Vagina (tissue), 2 donors: ENCODE measurements at places on chromosomes 16 and 17.
A peak's percentile ranks its signal among the peaks of the same experiment; 100 is the strongest.

- no peak for DNase-seq
Observed at GRCh38 chr16:82684256-82684655, 57.5 kb downstream of the CDH13 start.

DNA sequence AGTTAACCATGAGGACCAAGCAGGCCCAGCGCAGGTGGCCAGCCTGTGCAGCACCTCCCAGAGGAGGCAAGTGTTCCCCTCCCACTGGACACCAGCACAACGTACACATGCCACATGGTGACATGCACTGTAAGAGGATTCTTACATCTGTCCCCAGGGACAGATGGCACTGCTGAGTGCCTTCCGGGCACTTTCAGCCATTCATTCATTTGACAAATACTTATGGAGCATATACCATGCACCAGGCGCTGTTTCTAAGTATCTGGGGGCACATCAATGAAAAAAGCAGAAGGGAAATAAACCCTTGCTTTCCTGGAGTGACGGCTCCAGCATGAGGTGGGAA lies 79.6 kb downstream of the GAS7 start:
- no peak for DNase-seq

- no peak for DNase-seq
Observed at GRCh38 chr16:30637944-30638343, 12.8 kb upstream of the PRR14 start.

- DNase-seq: peak; percentile 13
Observed at GRCh38 chr16:50836121-50836621, 94.3 kb downstream of the CYLD start.

GRCh38 chr17:81434072-81434471 lies 38.8 kb downstream of the BAHCC1 start:
- DNase-seq: no peak

GRCh38 chr16:50259334-50260205 lies 6.8 kb upstream of the ADCY7 start:
- DNase-seq: no peak

GRCh38 chr17:46991617-46992016 lies 12.6 kb upstream of the RPRML start:
- DNase-seq: no peak

DNA sequence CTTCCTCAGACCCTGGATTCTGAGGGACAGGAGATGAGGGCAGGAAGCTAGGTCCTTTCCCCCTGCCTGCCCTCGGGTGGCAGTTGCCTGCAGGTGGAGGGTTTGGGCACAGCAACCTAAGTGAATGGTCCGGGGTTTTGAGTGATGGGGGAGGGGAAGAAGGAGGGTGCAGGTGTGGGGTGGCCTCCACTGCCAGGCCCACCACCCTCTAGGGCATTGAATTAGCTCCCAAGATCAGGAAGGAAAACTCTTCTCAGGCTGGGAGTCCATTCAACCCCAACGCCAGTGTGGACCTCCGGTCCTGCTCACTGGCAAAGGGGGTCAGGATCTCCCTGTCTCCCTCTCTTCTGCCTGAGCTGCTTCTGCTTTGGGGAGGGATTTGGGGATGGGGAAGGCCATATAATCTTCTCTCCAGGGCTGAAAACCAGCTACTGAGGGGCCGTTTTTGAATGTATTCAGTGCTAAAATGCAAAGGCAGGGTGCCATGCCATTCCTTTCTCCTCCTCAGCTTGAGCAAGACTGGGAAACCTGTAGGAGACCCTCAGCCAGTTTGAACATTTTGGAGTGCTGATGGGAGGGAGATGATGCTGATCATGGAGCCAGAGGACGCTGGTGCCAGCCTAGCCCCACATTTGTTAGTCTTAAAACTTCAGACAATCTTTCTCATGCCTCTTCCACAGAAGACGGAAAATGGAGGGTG lies 18.8 kb downstream of the GRB7 start:
- DNase-seq: no peak

- DNase-seq: no peak
Observed at GRCh38 chr17:79220713-79221291, 146.2 kb downstream of the ENGASE start.

DNA sequence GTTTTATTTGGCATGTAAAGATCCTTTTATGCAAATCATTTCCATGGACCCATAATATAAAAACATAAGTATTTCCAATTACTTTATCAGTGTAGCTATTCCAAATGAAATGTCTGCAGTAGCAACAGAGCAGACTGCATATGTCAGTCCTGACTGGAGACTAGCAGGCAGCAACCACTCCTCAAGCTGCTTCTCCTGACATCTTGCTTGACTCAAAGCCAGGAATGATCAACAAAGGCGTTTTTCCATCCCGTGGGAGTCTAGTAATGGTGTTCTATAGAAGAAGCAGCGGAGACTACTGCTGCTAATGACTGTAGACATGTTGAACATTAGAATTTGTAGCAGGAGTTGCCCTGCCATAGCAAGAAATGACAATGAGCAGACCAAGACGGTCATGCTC lies 73.2 kb upstream of the AKTIP start:
- no peak for DNase-seq

GRCh38 chr16:56615353-56615752 lies 7.0 kb downstream of the MT2A start:
- DNase-seq: no peak

GRCh38 chr17:46983782-46984181 lies 4.7 kb upstream of the RPRML start:
- DNase-seq: no peak

DNA sequence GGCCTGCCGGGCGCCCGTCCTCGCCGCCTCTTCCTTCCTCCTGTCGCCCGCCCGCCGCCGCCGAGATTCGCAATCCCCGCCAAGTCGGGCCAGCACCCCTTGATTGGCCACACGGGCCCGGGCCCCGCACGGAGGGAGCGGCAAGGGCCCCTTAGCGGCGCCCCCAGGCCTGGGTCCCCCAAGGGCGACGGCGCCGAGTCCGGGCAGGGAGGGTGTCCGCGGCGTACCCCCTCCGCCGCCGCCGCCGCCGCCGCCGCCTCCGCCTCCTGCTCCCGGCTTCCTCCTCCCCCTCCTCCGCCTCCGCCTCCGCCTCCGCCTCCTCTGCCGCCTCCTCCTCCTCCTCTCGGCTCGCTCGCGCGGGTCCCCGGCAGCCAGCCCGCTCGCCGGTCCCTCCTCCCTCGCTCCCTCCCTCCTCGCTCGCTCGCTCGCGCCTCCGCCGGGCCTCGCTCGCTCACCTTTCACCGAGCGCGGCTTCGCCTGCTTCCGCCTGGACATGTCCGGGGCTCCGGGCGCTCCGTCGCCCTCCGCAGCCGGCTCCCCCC lies 561 bp downstream of the ZNF423 start:
- no peak for DNase-seq

- DNase-seq: no peak
Observed at GRCh38 chr16:81826523-81826922, 47.4 kb downstream of the PLCG2 start.

DNA sequence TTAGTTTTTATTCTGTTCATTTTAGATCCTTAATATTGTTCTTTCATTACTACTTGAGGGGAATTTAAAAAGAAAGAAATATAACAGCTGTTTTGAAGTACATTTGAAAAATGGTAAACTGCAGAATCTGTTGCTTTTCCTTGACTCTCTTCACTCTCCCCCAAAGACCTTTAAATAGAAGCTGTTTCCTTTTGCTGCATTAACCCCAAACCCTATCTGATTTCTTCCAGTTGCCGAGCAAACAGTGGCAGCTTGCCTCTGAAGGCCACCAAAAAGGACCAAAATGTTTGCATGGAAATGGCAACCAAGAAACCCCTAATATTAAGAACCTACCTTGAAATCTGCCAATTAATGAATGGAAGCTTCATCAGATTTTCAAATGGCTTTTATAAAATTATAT lies 37.1 kb downstream of the PRKCA start:
- DNase-seq: no peak

DNA sequence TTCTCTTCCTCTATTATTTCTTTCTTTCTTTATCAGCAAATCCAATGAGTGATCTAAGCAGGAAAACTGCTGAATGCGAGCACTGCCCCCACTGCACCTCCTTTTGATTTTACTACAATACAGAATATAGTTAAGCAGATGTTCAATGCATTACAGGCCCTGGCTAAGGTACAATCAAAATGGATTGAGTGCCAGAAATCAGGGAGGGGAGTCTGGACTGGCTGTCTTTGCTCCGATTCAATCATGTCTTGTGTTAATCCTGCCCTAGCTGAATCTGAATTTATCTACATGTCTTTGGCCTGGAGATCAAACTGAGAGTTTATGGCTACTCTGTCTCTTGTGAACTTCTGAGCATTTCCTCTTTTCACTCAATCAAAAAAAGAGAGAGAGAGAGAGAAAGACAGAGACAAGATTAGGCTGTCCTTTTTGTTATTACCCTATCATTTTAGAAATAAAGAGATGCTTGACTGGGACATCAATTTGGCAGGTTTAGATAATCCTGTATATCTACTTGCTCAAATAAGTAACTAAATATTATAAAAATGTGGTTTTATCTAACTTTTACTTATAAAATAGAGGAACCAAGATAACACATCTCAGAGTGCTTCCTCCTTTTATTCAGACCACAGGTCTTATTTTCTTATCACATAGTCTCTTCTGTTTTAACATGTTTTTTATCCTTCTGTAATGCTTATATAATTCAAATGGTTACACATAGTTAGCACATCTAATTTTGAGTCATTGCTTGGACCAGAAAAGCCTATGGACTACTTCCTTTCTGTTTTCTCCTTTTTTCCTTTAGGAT lies 656.2 kb downstream of the KCNJ2 start:
- no peak for DNase-seq

GRCh38 chr17:9021158-9021991 lies at the start of gene NTN1:
Gene NTN1 (plus strand): TSS chr17:9021510. CDS start chr17:9022374, 864 bp downstream.
- DNase-seq: peak; percentile 72

DNA sequence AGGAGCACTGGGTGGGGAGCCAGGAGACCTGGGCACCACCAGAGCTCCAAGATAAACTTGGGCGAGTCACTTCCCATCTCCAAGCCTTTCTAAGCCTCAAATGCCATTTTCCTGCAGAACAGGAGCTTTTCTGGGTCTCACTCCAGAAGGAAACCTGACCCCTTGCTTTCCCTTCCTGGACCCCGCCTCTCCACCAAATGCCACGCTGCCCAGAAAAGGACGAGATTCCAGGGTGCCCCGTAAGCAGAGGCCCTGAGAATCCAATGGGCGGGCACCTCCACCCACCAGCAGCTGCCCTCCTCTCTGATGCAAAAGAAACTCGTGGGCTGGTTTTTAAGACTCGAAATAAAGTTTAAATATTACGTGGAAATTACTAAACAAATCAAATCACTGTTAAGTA lies 31.3 kb downstream of the ZNF423 start:
- DNase-seq: no peak

GRCh38 chr16:75130150-75130771 lies 13.7 kb upstream of the LDHD start:
- no peak for DNase-seq

DNA sequence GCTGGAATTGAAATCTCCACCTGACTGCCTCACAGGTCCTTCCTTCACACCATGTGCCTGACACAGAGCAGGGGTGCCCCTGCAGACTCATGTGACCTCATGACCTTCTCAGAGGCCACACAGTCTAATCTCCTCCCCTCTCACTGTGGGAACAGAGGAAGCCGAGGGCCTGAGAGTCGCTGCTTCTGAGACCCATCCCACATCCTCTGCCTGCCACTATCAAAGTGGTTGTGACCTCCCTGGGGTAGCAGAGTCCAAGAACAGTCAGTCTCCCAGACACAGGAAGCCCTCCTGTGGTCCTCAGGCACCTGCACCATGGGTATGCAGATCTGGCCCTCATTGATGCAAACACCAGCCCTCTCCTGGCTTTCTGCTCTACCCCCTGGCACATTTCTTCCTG lies 78.5 kb downstream of the RAB11FIP4 start:
- DNase-seq: no peak

DNA sequence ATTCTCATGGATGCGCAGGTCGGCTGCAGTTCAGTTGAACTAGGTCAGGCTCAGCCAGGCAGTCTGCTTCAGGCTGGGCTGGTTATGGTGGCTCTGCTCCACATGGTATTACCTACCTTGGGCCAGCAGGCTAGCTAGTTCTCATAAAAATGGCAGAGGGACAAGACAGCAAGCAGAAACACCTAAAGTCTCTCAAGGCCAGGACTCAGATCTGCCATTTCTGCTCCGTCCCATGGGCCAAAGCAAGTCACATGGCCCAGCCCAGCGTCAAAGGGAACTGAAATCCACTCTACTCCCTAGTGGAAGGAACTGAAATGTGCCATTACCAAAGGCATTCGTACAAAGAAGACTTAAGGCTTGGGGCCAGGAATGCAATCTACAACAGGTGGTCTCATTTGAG lies 160.0 kb downstream of the TMEM132E start:
- DNase-seq: no peak

- DNase-seq: no peak
Observed at GRCh38 chr16:10665166-10665565, 29.6 kb downstream of the TEKT5 start.

- DNase-seq: no peak
Observed at GRCh38 chr17:12342609-12343435, 322.1 kb downstream of the MAP2K4 start.

DNA sequence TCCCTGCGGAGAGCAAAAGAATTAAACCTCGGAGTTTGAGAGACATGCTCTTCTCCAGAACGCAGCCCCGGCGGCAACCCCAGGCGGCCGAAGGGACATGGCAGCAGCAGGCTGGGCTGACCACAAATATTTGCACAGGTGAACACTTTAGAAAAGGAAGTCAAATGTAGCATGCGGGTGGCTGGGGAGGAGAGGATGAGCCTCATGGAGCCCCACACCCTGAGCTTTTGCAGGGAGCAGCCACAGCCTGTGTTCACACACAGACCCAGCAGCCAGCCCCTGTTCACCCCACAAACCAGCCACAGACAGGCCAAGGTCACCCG lies 17.8 kb downstream of the HS3ST6 start:
- no peak for DNase-seq

DNA sequence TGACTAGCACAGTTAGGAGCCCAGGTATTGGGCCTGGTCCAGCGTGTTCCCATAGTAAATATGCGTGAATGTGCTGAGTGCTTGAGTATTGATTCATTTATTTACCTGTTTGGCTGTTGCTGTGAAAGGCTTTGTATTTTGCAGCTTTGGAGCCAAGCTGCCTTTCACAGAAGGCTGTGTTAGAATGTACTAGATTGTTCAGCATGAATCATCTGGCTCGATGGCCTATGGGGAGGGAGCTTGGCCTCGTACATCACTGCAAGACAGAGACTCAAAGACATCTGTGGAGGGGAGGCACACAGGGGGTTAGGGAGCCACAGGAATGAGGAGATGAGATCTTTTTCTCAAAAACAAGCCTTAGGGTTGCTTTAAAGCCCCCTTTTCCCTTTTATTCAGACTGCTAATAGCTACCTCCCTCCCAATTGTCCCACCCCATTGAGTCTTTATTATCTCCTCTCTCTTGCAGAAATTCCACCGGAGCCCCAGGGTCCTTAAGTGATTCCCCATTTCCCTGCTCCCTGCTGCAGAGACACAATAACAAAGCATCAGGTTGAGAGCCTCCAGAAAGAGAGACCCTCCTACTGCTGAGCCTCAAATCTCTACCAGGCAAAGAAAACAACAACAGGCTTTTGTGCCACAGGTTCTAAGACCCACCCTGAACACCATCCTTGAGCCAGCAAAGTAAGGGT lies 307.2 kb downstream of the ABCC12 start:
- no peak for DNase-seq
